Choroid plexus epithelial cell (primary cell): ENCODE measurements at places on chromosomes 6 and 20.

DNA sequence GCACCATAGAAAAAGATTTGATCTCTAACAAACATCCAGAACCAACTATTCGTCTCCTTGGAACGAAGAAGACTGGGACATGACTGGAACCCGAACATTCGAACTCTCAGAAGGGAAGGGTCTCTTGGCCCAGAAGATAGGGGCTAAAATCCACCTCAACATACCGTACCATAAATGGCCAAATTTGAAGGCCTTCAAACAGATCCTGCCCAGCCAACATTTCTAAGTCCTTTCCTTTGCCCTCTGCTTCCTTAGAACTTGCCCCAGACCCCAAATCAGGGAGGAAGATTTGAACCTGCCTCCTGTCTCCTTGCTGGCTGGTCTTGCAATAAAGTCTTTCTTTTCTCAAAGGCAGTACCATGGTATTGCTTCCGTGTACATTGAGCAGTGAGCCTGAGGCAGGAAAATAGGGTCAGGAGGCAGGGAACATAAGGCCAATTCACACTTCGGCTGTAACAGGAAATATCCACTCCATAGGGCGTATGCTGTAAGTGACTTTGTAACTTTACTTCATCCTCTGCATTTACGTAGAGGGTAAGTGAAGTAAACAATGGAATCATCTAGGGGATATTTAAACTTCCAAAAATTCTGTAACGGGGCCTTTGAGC lies 1.8 kb upstream of the PXDC1 start:
- peak; percentile 63 for DNase-seq

DNA sequence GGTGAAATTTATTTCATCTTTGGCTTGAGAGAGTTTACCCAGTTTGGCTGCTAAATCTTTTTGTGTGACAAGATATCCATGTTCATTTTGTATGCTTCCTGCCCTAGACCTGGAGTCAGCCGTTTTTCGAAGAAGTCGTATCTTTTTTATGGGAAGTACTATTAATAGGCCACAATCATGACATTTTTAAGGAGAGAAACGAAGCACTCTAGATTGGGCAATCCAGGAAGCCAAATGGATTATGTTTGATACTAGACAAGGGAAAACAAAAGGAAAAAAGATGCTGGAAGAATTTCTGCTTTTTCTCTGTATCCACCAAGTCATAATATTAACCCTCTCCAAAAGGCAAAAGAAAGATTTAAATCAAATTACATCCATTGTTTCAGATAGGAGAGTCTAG lies 214.6 kb downstream of the HDGFL1 start:
- DNase-seq: no peak

GRCh38 chr6:26569433-26569764 lies 27.4 kb upstream of the ABT1 start:
- no peak for DNase-seq

DNA sequence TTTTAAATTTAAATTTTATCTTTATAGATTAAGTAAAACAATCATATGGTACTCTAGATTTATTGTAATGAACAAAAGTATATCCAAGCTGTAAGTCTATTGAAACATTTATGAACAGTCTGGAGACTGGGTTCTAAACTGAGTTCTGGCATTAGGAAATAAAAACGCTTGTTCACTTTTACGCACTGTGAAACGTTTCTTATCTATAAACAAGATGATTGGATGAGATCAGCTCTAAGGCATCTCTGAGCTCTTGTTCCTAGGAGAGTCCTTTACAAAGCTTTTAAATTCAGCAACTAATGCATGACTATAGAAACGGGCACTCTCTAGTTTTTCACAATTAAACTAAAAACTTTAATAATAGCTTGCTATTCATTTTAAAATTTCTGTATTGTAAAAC lies 6.8 kb downstream of the HUS1B start:
- DNase-seq: peak; percentile 42

GRCh38 chr6:134340179-134340975 lies 22.5 kb upstream of the SGK1 start:
- peak; percentile 74 for DNase-seq

DNA sequence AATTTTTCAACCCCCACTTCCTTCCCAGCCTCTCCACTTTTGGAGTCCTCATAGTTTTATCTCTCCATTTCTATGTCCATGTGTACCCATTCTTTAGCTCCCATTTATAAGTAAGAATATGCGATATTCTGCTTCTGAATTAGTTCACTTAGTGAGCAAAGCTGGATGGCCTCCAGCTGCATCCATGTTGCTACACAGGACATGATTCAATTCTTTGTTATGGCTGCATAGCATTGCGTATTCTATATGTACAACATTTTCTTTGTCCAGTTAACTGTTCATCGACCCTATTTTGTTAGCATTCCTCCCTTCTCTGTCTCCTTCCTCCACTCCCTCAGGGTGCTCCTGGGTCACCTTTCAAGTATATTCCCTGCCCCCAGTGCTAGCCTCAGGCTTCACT lies 210.0 kb upstream of the SSTR4 start:
- peak; percentile 66 for DNase-seq

DNA sequence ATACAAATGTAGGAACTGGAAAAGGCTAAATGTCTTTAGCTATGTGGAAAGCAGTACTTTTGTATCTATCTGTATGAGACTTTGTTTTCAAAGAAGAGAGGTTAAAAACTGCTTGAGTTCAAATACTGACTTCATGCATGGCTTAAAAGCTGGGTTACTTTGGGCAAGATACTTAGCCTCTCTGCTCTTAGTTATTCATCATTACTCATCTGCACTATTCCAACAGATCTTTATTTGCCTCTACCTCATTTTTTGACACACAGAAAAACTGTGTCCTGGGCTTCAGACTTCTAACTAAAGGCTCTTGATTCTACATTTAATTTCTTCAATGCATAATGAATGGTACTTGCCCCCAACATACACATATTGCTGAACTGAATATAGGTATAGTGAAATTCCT lies 114.8 kb downstream of the DST start:
- no peak for DNase-seq

- DNase-seq: no peak
Measured at GRCh38 chr6:1013656-1014430, 298.1 kb upstream of the FOXQ1 start.

GRCh38 chr20:62587757-62588402 lies 54.4 kb upstream of the SLCO4A1 start:
- DNase-seq: no peak

DNA sequence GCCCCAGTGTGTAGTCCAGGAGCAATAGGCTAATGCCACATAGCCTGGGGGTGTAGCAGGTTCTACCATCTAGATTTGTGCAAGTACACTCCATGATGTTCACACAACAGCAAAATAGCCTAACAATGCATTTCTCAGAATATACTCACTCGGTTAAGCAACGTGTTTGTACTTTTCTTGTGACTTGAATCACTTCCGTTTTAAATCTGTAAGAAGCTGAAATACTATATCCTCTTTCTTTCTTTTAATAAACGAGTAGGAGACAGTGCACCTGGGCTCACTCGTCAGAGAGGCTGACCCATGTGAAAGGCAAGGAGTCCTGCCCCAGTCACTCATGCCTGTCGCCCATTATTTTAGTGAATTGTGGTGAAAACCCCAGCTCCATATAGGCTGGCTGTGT lies 201.6 kb downstream of the FOXA2 start:
- peak; percentile 33 for DNase-seq

DNA sequence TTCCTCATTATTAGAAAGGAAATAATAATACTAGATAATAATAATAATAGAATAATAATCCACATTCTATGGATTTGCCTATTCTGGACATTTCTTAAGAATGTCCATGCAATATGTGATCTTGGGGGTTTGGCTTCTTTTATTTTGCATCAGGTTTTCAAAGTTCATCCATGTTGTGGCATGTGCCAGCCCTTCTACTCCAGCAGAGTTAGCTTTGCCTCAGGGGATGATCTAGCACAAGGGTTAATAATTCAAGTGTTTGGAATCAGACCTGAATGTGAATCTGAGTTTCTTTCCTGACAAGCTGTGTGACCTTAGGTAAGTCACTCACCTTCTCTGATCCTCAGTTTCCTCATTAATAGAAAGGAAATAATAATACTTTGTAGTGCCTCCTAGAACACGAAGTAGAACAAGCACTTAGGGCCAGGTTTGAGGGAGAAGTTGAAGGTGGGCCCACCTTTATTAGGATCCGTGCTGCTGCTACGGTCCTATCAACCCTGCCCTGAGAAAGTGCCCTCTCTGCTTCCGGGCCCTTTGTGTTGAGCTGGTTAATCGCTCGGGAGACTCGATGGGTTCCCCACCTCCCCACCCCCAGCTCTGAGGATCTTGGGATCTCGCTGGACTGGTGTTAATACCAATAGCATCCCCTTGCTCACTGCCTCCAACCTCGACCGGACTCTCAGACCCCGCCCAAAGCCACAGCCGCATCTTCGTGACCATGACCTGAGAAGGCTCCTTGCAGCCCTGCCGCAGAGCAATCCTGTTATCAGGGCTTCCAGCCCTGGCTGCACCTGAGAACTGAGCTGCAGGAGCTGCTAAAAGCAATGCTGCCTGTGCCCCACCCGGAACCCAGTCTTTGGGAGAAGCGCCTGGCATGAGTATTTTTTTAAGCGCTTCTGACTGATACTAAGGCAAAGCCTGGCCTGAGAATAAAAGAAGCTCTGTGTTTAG lies 26.9 kb downstream of the RBM38 start:
- no peak for DNase-seq

DNA sequence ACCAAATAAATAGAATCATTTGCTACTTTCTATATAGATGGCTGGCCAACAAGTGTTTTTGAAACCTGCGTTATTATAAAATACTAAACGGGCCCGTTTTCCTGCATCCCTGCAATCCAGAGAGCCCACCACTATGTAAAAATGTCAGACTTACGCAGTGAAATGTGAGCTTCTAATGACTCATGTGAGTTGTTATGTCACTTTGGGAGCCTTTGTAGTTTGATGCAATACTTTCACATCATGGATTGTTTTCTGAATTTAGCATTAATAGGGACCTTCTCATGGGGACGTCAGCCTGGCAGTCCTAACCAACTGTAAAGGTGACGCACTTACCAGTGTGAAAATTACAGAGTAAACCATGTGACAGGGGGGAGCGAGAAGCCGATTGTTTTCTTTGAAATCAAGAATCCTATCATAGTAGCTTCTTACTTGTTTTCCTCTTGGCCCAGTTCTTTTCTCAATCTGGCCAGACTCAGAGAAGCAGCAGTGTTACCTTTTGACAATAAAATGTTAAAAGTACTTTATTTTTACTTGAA lies 75.3 kb downstream of the SSR1 start:
- DNase-seq: peak; percentile 36

DNA sequence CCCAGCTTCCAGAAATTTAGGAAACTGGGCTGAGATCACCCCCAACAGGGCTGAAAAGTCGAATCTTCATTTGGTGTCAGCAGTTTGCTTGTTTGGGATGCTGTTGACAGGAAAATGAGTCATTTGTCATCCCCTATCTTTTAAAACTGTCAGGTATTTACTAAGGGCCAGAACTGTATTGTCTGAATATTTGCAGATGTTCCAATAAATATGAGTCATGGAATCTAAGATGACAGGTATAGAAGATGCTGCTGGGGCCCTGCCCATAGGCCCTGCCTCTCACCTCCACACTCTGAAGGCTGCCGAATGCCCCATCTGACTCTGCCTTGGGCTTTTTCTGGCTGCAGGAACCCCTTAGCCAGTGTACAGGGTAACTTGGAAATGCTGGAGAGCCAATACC lies 3.9 kb downstream of the ETV7 start:
- DNase-seq: no peak

GRCh38 chr6:14452567-14453527 lies 335.3 kb downstream of the CD83 start:
- no peak for DNase-seq

GRCh38 chr6:90401933-90402830 lies 105.5 kb upstream of the BACH2 start:
- DNase-seq: no peak

- DNase-seq: no peak
Measured at GRCh38 chr6:41439524-41440418, 104.4 kb downstream of the NCR2 start.

DNA sequence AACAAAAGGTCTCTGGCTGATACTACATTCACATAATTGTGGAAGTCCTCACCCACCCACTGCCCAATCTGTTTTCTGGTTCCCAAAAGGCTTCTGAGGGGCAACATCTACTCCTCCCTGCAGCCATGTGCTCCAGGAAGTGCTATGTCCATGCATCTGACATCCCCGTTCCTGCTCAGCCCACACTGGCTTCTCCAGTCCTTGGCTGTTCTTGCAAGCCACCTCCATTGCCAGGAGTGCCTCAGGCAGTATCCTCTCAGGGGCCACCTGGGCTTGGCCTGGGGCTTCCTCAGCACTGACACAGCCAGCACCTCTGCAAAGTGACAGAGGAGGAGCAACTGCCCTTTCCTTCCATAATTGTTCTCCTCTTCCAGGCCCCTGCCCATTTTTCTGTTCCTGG lies 18.3 kb downstream of the ARHGAP18 start:
- DNase-seq: no peak

DNA sequence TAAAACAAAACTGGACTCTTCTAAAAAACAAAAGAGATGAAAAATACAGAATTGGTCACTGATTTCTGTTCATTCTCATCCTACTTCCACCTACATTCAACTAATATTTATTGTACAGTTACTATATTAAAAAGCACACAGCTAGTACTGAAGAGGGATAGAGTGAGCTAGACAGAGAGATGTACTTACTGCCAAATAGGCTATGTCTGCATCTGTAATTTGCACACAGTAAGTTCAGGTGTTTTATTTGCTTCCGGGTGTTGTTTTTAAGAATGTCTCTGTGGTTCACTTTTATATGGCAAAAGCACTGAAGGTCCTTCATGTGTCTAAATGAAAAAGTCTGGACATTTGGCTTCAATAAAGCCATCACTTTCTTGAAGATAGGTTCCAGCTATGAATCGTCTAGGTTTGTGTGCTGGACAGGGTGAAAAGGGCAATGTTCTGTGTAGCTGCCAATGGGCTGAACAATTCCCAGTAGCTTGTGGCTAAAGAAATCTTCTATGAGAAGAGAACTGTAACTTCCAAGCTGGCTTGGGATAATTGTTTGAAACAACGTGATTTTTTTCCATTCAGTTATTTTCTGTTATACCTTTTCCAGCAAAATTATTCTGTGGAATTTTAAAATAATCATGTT lies 47.3 kb downstream of the EPB41L2 start:
- peak; percentile 77 for DNase-seq

DNA sequence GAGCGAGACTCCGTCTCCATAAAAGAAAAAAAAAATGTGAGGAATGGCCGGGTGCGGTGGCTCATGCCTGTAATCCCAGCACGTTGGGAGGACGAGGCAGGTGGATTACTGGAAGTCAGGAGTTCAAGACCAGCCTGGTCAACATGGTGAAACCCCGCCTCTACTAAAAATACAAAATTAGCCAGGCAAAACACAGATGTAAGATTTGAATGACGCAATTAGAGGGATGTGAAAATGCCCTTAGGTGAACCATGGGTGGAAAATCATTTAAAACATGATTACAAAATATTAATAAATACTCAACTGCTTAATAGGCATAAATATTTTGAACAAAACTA lies 20.9 kb downstream of the COL9A3 start:
- no peak for DNase-seq
